ENCODE measurements at places on chromosomes 4 and X. TPM values are rescaled to one million over a fixed set of nuclear protein-coding genes. Genes with fewer than 3 reads are reported as not detected.

DNA sequence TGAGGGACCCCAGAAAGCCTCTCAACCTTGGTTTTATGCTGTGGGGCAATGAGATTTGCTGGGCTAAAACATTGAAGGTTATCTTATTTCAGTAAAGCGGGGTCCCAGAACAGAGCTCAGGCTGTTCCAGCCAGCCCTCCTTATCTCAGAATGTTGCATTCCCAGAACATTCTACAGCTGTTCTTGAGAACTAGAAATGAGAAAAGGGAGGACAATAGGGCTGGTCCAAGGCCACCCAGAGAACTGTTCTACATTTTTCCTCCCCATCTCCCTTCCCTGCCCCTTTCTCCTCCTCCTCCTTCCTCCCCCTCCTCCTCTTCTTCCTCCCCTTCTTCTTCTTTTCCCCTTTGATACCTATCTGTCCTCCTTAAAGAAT, 70.4 kb upstream of the SLC7A11 start:
- no peak for DNase-seq

GRCh38 chrX:71367396-71367795, 1.2 kb downstream of the TAF1 start:
- no peak for DNase-seq

DNA sequence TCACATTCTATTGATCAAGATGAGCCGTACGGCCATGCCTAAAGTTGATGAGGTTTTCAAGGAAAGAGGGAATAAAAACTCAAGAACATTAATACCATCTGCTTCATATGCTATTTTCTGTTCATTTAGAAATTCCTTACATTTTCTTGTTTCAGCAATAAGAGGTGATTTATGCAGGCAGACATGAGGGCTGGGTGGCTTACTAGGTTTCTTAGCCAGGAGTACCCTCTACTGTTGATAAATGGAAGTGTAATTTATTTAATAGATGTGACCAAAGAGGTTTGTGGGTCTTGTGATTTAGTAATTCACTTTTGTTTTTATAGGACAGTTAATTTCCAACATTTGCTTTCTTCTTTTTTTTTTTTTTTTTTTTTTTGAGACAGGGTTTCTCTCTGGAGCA, 6.4 kb upstream of the SMIM9 start:
- DNase-seq = no peak

GRCh38 chr4:165481053-165481835, 102.4 kb downstream of the CPE start:
- no peak for DNase-seq

DNA sequence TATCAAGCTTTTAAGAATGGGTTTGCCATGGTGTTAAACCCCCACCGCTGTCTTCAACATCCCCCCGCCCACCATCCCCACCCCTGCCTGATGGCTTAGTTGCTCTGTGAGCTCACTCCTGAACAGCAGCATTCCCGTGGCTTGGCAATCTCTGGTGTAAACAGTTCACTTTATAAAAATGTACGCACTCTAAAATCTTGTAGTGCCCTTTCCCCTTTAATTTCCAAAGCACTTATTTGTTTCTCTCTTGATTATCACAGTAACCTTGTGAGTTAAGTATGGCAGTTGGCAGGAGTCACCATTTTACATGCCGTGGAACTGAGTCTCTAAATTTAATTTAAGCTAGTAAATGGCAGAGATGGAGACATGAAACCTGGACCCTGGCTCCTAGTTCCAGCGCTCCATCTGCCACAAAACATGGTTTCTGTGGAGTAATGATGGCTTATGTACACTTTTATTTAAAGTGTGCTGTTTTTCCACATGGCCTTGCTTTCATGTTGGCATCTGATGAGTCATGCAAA, 123.1 kb downstream of the AFF1 start:
- DNase-seq = no peak

DNA sequence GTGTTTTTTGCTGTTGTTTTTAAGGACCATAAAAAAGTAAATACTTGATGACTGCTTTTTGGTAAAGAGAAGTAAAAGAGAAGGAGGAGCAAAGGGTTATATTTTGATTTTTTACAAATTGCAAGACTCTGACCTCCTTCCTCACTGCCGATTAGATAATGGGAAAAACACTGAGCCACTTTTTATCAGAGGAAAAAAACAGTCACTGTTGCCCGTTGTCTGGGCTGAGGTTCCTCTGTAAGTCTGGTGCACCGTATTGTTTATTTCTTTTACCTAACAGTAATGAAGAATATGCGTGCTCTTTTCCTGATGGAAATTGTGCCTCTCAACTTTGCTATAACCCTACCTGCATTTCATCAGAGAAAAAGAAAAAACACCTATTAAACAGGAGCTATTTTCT, 178.7 kb upstream of the EMCN start:
- DNase-seq = no peak

DNA sequence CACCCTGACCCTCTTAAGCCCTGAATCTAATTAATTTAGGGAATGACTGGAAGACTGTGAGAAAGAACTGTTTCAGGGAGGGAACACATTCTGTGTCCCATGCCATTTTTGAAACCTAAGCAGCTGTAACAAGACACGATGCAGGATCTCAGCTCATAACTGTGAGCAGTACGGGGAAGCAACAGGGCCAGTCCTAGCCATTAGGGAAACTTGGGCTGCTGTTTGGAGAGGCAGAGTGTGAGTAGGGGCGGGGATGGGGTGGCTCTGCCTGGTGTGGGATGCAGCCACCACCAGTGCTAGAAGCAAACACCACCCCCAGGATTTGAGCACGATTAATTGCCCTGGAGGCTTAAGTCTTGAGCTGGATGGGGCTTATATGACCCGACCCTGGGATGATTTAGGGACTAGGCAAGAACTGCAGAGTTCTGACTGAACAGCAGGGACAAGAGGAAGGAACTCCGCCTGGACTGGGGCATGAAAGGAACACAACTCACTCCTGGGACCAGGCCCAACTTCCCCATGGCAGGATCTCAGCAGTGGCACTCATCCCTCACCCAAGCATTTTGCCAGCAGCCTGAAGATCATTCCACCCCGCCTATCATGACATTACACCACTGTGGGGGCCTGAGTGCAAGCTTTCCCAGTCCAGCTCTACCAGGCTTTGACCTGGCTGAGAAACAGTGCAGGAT, 43.1 kb downstream of the ATRX start:
- DNase-seq = no peak

GRCh38 chrX:14594521-14594920, 65.2 kb downstream of the GLRA2 start:
- DNase-seq = no peak

GRCh38 chr4:181611946-181612600, 631.1 kb upstream of the TENM3 start:
- no peak for DNase-seq

ARX gene
- total RNA-seq = 1.1 TPM

TMEM187 gene
- 9.9 TPM for total RNA-seq
